T-cell (primary cell): ENCODE measurements at places on chromosomes 13 and 19.

GRCh38 chr13:64274481-64275217 lies 2859.0 kb upstream of the PCDH20 start:
- no peak for DNase-seq

DNA sequence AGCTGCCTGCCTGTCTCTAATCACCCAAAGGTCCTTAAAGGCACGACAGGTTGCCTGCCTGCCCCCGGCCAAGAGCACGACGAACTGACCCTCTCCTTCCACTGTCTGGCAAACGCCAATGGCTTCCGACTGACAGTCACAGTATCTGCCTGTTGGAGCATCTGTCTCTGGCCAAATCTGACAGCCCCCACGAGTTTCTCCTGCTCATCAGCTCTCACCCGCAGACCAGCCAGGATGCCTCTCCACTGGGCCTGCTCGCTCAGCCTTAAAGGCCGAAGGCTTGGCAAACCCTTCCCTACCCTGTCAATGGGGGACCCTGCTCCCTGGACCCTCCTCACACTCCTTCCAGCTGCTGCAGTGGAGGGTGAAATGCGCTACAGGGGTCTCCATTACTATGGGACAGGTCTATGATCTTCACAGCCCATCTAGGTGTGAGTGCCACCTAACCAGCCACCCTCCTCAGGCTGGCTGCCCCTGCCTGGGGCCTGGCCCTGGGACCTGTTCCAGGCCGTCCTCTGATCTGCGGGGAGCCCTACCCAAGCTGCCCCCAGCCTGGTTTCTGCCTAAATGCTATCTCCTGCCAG lies 932 bp downstream of the FAM83E start:
- DNase-seq, result no peak

GRCh38 chr19:39969681-39970424 lies 1.1 kb upstream of the PSMC4 start:
- DNase-seq, result no peak

DNA sequence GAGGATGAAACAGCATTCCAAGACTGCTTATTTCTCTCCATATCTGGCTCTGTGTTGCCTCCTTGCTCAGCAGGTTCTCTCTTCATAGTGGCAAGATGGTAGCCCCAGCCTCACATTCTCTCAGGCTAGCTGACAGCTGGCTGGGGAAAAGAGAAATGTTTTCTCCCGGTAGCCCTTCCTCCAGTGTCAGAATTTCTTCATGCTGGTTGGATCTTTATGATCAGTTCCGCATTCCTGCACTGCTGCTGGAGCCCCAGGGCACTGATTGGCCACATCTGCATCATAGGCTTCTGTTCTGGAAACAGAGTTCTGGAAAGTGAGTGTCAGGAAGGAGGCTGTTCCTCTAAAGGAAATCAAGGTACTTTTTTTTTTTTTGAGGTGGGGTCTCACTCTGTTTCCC lies 24.6 kb downstream of the POP4 start:
- no peak for DNase-seq

DNA sequence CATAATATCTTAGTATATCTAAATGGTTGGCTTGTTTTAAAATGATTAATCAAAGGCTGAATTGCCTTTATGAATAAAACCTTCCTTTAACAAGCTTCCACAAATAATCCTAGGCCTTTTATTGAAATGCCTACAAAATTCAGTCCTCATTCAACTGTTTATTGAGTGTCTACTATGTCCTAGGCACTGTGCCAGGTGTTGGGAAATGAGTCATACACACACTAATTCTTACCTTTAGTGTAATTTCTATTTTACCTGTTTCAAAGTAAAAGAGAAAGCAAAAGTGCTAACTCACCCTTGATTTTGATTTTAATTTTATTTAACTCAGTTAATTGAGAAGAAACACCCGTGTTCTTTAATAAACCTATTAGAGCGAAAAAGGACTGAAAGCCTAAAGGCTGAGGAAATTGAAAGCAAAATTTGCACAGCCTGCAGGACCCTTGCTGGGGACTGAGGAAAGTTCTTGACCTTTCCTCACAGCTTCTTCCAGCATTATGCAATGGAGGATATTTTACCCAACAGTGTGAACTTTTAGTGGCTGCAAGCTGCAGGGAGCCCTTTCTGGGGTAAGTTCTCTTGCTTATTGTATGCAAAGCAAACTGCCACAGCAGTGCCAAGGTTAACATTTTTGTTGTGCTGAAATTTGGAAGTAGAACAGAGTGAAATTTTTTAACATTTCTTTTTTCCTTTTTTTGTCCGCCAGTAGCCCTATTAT lies 83.1 kb downstream of the B3GLCT start:
- no peak for DNase-seq

- DNase-seq, result no peak
Observed at GRCh38 chr19:10876459-10877240, 5.3 kb downstream of the CARM1 start.

GRCh38 chr13:39052944-39053343 lies 14.7 kb downstream of the NHLRC3 start:
- no peak for DNase-seq

DNA sequence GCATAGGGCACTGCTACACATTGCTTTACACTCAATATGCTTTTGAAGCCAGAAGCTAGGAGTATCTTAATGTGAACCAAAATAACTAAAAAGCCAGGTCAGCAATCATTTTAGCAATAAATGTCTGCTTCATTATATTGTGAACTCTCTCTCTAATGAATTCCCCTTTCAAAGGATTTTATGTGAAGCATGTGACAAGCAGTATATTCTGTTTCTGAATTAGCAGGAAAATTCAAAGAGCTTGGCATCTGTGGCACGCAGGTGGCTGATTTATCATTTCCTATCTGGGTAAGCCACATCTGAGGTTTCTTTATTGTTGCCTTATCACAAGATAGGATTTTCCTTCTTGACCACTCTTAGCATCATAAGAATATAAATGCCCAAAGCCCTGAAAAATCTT lies 56.8 kb upstream of the KLF12 start:
- DNase-seq, result no peak
